ENCODE measurements at places on chromosomes 11 and 22. TPM values are rescaled to one million over a fixed set of nuclear protein-coding genes. Genes with fewer than 3 reads are reported as not detected.

GRCh38 chr11:35260342-35260985 is 121.5 kb downstream of the CD44 start:
- no peak for DNase-seq

Gene CCDC89
- total RNA-seq = 1.0 TPM

DNA sequence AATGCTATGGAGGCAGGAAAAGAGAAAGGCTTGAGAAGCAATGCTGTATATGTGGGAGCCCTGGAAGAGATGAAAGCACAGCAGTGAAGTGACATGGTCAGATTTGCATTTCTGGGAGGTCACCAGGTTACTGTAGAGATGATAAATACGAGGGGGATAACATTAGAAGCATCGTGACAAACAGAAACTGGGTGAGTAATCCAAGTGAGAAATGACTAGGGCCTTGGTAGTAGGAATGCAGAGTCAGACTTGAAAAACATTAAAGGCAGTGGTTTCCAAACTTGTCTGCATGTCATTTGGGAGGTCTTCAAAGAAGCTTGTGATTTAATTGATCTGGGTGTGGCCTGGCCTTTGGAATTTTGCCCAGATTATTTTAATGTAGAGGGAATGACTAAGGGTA is 43.9 kb downstream of the CCDC34 start:
- DNase-seq = no peak

Gene RASD2
- total RNA-seq = 2.7 TPM

- DNase-seq = no peak
These were observed 3.8 kb downstream of the ARVCF start for GRCh38 chr22:20012741-20013331.

Gene ZNF70
- 4.9 TPM for total RNA-seq

- no peak for DNase-seq
These were observed 16.3 kb downstream of the SPTY2D1 start for GRCh38 chr11:18617688-18618341.

DNA sequence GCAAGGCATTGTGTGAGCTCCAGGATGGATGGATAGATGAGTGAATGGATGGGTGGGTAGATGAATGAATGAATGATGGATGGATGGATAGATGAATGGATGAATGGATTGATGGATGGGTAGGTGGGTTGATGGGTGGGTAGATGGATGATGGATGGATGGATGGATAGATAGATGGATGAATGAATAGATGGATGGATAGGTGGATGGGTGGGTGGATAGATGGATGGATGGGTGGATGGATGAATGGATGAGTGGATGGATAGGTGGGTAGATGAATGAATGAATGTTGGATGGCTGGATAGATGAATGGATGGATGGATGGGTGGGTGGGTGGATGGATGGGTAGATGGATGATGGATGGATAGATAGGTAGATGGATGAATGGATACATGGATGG is 33.5 kb downstream of the DHCR7 start:
- DNase-seq = no peak

Gene FAM118A
- 23.5 TPM for total RNA-seq

GRCh38 chr11:123054301-123055065 is 7.5 kb downstream of the HSPA8 start:
- no peak for DNase-seq

Gene NPAS4
- 0.18 TPM for total RNA-seq

Gene SERHL2
- 1.4 TPM for total RNA-seq

Gene MUC5B
- total RNA-seq = not detected

DNA sequence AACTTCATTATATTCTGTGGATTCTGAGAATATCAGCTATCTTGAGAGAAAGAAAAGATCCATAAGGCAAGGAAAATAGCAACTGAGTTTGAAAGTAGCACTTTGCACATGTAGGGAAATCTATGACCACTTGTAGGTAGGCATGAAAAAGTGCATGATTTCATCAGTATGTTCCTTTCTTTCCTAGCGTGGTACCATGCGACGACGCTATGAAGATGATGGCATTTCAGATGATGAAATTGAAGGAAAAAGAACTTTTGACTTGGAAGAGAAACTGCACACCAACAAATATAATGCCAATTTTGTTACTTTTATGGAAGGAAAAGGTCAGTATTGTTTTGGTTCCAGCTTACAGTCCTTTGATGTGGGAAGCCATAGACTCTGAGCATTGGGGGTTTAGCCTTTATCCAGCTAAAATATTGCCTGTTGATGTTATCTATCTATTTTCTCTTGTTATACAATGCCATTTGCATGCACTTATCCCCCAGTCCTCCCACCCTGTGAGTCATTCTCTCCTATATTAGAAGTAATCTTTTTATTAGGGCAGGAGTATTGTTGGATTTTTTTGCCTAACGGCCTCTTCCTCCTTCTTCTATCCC is 60.9 kb downstream of the KDM2A start:
- DNase-seq = no peak

Gene TRPM5
- not detected for total RNA-seq

GRCh38 chr11:3164552-3165151 is 458 bp downstream of the OSBPL5 start:
- DNase-seq = peak; percentile 40

Gene MAJIN
- not detected for total RNA-seq

Gene JAML
- 5.3 TPM for total RNA-seq

DNA sequence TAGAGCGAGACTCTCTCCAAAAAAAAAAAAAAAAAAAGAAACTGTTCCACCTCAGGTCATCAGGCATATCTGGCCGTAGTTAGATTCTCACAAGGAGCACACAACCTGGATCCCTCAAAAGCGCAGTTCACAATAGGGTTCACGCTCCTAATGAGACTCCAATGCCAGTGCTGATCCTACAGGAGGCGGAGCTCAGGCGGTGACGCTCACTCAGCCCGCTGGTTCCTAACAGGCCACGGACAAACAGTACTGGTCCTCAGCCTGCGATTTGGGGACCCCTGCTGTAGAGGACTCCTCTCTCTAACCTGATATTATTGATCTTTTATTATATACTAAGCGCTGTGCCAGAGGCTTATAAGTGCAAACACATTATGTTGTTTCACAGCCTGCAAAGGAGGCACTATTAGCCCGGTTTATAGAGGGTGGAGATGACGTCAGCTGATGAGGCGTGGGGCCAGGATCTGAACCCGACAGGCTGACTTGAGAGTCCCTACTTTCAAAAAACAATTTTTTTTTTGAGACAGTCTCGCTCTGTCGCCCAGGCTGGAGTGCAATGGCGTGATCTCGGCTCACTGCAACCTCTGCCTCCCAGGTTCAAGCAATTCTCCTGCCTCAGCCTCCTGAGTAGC is 4.9 kb upstream of the MAFF start:
- DNase-seq = peak; percentile 52

DNA sequence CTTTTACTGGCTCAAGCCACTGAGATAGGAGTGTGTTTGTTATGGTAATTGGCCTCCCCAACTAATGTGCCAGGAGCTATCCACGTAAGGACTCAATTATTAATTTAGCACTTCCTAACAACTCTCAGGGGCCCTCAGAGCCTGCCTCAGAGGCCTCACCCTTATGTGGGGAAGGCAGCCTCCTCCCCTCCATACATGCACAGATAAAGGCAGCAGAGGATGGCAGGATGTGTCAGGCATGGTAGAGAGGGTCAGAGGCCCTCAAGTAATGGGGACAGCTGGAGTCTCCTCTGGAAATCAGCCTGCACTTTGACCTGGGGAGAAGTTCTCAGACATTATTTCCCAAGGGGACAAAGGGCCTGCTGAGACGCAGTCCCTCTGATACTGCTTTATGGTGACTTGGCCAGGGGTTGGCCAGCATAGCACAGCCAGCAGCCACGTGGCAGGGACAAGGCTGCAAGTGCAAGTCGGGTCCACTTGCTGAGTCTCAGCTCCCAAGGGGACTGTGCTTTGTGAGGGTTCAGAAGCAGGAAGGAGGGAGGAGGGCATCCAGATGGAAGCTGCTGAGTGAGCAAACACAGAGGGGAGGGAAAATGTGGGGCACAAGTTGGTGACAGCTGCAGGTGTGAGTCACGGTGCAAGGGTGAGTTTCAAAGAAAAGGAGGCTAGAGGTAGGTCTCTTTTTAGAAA is 17.0 kb downstream of the MOGAT2 start:
- no peak for DNase-seq

GRCh38 chr11:19977941-19978340 is 182.3 kb downstream of the DBX1 start:
- no peak for DNase-seq

DNA sequence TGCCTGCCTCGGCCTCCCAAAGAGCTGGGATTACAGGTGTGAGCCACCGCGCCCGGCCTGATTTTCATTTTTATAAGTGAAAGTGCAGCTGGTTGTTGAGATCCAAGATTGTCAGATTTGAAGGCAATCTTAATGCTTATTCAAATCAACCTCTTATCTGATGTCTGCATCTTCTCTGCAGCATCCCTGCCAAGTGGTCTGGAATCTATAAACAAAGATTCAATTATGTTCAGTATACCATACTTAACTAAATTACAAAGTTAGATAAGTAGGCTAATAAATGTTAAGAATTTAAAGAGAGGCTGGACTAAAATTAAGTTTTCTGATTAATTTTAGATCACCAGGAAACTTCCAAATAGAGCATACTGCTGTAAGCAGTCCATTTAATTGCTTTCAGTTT is 53.8 kb downstream of the POLD3 start:
- DNase-seq = no peak

- DNase-seq = no peak
These were observed 60.6 kb downstream of the DGCR2 start for GRCh38 chr22:19061471-19062138.

Gene CBLIF
- total RNA-seq = not detected

GRCh38 chr11:62390237-62390636 is 28.6 kb upstream of the SCGB1A1 start:
- no peak for DNase-seq

GRCh38 chr22:25318081-25318823 is 98.8 kb downstream of the CRYBB2 start:
- no peak for DNase-seq

DNA sequence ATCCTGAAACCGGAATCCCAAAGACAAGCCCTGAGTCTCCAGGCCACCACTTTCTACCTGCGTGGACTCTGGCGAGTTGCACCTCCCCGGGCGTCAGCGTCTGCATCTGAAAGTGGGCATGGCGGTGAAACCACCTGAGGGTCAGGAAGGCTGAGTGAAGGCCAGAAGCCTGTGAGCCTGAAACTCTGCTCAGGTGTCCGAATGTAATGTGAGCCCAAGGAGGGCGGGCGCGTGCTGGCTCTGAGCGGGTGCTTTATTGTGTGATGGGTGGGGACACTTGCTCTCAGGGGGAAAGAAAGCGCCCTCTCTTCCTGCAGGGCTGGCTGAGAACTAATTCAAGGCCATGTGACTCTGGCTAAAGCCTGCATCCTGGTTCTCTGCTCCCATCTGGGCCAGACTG is 135.6 kb downstream of the ST3GAL4 start:
- no peak for DNase-seq

- DNase-seq = no peak
These were observed 13.4 kb downstream of the PACSIN2 start for GRCh38 chr22:43001271-43002201.

GRCh38 chr11:117814766-117815261 is 9.7 kb downstream of the FXYD2 start:
- DNase-seq = peak; percentile 75

DNA sequence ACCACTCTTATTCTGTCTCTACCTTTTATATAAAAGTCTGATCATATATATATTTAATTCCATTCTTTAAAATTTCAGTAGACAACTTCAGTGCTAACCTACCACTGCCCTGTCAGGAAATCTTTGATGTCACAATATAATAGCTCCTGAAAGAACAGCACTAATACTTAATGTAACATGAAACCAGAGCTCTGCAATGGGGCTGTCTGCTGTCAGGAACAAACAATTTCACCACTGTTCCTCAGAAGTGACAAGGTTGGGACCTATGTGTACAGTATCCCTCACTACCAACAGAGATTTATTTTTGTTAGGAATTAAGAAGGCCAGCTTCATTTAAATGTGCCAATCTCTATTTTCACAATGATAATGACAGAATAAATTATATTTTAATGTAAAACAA is 165.5 kb upstream of the C11orf58 start:
- no peak for DNase-seq

Gene SLC6A5
- total RNA-seq = not detected

GRCh38 chr22:37569921-37570660 is 9.8 kb downstream of the LGALS2 start:
- no peak for DNase-seq

GRCh38 chr11:72512956-72513355 is 78.6 kb upstream of the CLPB start:
- DNase-seq = no peak

Gene CSF2RB
- total RNA-seq = 4.7 TPM

Gene KMT5B
- total RNA-seq = 28.8 TPM

DNA sequence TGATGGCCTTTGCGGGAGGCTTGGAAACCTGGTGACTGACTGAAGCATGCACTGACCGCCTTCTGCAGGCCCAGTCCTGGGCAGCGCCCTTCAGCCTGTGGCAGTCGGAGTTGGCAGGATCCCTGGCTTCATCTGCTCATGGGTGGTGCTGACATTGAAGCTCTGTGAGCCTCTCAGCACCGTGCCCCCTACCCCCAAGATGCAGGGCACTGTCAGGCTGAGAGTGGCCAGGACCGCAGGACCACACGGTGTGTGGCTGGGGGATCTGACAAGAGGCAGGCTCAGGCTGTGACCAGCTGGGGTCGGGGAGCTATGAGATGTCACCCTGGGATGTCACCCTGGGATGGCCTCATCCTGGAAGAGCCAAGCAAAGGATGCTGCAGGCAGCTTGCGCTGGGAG is 32.7 kb downstream of the TBC1D22A start:
- DNase-seq = no peak

GRCh38 chr11:2889362-2890273 is 4.0 kb upstream of the CDKN1C start:
- DNase-seq = no peak

Gene RIBC2
- total RNA-seq = 0.47 TPM

- DNase-seq = no peak
These were observed 37.6 kb upstream of the BIRC3 start for GRCh38 chr11:102279641-102280170.

Gene AQP11
- 0.73 TPM for total RNA-seq

GRCh38 chr11:31254415-31254814 is 115.1 kb downstream of the DCDC1 start:
- no peak for DNase-seq

DNA sequence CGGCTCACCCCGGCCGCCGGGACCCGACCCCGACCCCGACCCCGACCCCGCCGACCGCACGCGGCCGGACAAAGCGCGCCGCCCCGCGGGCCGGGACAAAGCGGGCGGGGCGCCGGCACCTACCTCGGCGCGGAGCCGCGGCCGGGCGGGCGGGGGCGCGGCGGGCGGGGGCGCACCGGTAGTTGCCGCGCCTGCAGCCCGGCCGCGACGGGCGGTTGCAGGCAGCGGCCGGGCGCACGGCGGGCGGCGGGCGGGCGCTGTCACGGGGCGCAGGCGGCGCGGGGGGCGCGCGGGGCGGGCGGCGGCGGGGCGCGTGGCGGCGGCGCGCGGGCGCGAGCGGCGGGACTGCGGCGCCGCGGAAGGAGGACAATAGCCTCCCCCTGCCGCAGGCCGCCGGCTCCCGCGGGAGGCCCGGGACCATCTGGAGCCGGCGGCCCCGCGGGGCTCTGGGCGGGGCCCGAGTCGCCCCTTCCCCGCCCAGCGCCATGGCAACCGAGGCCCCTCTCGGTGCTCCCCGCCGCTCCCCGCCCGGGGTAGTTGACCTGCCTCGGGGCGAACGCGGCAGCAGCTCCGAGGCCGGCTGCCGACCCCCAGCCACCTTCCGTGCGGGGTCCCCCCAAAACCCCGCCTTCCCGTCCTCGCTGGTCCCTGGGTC is 851 bp downstream of the SPTBN2 start:
- DNase-seq = no peak

- no peak for DNase-seq
These were observed 1337.8 kb downstream of the BRD1 start for GRCh38 chr22:48489551-48490499.
